Peyer's patch (tissue), 4 donors: ENCODE measurements at places on chromosomes 2 and 18. TPM values are rescaled to one million over a fixed set of nuclear protein-coding genes. Genes with fewer than 3 reads are reported as not detected.
A peak's percentile ranks its signal among the peaks of the same experiment; 100 is the strongest.

- no peak for DNase-seq
Measured at GRCh38 chr18:50457639-50458038, 82.8 kb downstream of the SKA1 start.

- peak; percentile 77 for DNase-seq
Measured at GRCh38 chr2:225002656-225003045, 39.6 kb downstream of the DOCK10 start.

- no peak for DNase-seq
Measured at GRCh38 chr18:23945416-23946079, 69.0 kb upstream of the TTC39C start.

GRCh38 chr2:9401646-9402371 lies 21.5 kb downstream of the ITGB1BP1 start:
- DNase-seq = no peak

- no peak for DNase-seq
Measured at GRCh38 chr2:41718705-41719104, 329.1 kb upstream of the PKDCC start.

DNA sequence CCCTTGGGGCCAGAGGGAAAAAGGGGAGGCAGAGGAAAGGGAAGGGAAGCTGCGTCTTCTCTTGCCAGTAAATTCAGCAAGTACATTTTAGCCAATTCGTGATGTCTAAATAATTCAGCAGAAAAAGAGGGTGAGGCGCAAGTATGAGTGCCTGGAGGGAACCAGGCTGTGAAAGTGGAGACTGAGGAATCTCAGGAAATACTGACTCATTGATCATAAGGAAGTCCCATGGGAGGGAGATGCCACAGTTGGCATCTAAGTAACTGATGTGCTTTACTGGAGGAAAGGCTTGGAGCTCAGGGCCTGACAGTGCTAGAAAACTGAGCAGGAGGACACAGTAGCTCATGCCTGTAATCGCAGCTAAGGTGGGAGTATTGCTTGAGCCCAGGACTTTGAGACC lies 31.1 kb downstream of the KIF5C start:
- no peak for DNase-seq

- DNase-seq = no peak
Measured at GRCh38 chr2:163690896-163691295, 44.9 kb downstream of the FIGN start.

- no peak for DNase-seq
Measured at GRCh38 chr2:1606046-1606400, 138.3 kb downstream of the PXDN start.

GRCh38 chr2:215189393-215189792 lies 51.0 kb upstream of the ABCA12 start:
- DNase-seq = no peak

GRCh38 chr18:5975111-5976002 lies 80.0 kb upstream of the TMEM200C start:
- no peak for DNase-seq

Gene CDH2
- total RNA-seq = not detected

GRCh38 chr18:9101730-9102507 lies 580 bp upstream of the NDUFV2 start:
- no peak for DNase-seq

- DNase-seq = no peak
Measured at GRCh38 chr2:168478206-168478605, 22.1 kb downstream of the CERS6 start.

- DNase-seq = no peak
Measured at GRCh38 chr2:234763002-234763873, 188.6 kb upstream of the SH3BP4 start.

Gene XIRP2
- total RNA-seq = not detected

- DNase-seq = peak; percentile 58
Measured at GRCh38 chr2:14628901-14629300, 3.6 kb upstream of the LRATD1 start.

- no peak for DNase-seq
Measured at GRCh38 chr2:127559454-127559853, 24.0 kb downstream of the MYO7B start.

GRCh38 chr2:177721087-177721486 lies 328.5 kb downstream of the AGPS start:
- no peak for DNase-seq

Gene CERS6
- total RNA-seq = 97.7 TPM
